Occipital lobe (tissue), 3 donors: ENCODE measurements at places on chromosomes 5 and 9. TPM values are rescaled to one million over a fixed set of nuclear protein-coding genes. Genes with fewer than 3 reads are reported as not detected.

DNA sequence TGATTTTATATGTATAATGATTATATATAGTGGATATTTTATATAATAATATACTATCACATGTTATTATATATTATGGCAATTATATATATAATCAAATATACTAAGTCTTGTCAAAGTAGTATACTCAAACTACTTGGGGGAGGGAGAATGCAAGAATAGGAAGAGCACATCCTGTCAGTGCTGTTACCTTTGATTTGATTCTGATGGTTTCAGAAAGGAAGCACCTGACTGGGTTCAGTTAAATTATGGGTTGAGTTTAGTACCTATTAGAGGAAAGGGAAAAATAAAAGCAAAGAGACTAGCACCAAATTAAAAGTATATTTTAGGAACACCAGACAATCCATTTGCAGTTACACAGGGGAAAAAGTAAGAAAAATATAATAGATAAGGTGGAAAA, 107.6 kb downstream of the GRIA1 start:
- DNase-seq: no peak

DNA sequence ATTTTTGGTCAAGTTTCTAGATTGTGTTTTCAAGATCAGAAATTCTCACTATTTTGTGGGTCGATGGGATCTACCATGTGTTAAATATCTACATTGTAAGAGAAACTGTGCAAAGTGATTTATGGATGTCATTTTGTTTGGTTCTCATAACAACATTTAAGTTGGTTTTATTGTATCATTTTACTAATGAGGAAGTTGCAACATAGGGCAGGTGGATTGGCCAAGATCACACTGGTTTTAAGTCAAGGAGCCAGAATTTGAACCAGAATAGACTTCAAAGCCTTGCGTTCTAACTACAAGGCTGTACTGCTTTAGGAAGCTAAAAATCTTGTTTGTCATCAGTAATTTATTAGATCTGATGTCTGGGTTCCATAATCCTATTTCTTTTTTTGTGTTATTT, 23.4 kb downstream of the SH3TC2 start:
- no peak for DNase-seq

GRCh38 chr9:72396247-72397091, 31.5 kb upstream of the ZFAND5 start:
- no peak for DNase-seq

- DNase-seq: no peak
Observed at GRCh38 chr9:123832858-123833650, 96.9 kb downstream of the DENND1A start.

DNA sequence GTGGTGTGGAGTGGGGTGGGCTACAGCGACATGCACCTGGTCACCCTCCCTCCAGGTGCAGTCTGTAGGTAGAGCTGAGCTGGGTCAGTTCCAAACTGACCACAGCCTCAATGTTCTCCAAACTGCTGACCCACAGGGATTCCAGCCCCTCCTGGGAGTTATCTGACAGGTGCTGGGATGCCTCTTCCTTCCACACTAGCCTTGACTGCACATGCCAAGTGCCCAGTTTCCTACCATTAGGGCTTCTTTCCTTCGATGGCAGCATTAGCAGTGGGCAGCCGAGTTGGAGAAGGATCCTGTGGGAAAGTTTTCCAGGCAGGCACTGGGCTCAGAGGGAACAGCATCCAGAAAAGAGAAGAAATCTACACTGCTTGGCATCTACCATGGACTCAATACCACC, 64.0 kb upstream of the GABRP start:
- DNase-seq: no peak

JAK2 gene
- 40.1 TPM for total RNA-seq

DOK3 gene
- total RNA-seq: 3.0 TPM

GRCh38 chr9:95574176-95574575, 57.4 kb upstream of the PTCH1 start:
- no peak for DNase-seq

LCN2 gene
- not detected for total RNA-seq

DNA sequence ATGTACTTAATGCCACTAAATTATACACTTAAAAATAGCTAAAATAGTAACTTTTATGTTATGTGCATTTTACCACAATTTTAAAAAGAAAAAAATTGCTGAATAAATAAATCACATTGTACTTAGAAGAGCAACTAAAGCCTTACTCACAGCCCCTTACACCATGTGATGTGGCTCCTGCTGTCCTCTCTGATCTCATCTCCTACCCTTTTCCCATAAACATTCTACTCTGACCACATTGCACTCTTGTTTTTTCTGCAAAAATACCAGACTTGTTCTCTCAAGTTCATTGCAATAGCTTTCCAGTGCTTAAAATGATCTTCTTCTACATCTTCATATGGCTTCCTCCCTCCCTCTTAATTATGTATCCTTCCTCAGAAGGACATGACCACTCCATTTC, 268.4 kb downstream of the ELAVL2 start:
- DNase-seq: no peak

- no peak for DNase-seq
Observed at GRCh38 chr5:154117050-154117449, 73.5 kb upstream of the GALNT10 start.

C7 gene
- total RNA-seq: 8.1 TPM

IL9 gene
- not detected for total RNA-seq

- no peak for DNase-seq
Observed at GRCh38 chr9:134299883-134300282, 26.4 kb upstream of the RXRA start.

DNA sequence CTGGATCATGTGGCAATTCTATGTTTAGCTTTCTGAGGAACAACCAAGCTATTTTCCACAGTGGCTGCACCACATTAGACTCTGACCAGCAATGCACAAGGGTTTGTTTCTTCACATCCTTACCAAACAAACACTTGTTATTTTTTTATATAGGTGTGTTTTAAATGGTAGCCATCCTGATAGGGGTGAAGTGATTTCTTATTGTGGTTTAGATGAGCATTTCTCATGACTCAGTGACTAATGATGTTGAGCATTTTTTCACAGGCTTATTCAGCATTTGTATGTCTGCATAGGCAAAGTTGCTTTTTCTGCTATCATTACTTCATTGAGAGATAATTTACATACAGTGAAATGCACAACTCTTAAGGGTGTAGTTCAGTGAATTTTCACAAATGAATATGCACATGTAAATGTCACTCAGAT, 36.0 kb downstream of the ANKRD33B start:
- no peak for DNase-seq

PGGT1B gene
- 17.2 TPM for total RNA-seq

CCDC192 gene
- not detected for total RNA-seq

DNA sequence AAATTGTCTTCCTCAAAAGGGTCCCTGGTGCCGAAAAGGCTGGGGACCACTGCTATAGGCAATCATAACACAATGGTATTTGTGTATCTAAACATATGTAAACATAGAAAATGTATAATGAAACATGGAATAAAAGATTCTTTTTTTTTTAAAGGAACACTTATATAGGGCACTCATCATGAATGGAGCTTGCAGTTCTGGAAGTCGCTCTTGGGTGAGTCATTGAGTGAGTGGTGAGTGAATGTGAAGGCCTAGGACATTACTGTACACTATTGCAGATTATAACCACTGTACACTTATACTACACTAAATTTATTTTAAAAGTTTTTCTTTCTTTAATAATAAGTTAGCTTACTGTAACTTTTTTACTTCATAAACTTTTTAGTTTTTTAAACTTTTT, 176.4 kb downstream of the ARRDC3 start:
- DNase-seq: no peak

LOX gene
- 5.8 TPM for total RNA-seq

LECT2 gene
- not detected for total RNA-seq

BICD2 gene
- 31.4 TPM for total RNA-seq

DNA sequence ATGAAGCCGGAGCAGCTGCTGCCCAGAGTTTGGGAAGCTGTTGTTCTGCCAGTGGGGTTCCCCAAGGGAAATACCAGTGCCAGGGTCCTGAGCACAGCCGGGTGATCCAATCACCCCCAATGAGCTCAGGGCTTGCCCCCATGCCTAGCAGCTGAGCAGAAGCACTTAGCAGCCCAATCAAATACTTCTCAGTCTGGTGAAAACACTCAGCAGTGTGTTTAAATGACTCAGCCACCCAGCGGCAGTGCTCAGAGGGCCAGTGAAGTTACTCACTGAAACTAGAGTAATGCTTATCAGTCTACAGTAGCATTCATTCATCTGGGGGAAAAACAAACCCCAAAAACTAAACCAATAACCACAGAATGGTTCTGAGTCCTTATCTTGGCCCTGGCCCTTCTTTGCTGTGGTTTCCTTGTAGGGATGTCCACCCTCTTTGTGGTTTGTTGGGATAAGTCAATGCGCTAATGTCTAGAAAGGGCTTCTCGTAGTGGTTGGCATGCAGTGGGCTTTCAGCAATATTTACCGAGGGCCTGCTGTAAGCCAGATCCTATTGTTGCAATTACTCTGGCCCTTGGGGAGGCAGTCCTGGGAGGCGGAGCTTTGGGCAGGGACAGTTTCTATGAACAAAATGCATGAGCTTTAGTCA, 43.1 kb downstream of the LHX2 start:
- no peak for DNase-seq

GRCh38 chr9:7320841-7321240, 478.7 kb downstream of the DMAC1 start:
- no peak for DNase-seq

- DNase-seq: no peak
Observed at GRCh38 chr9:5577225-5577624, 51.7 kb upstream of the RIC1 start.

- no peak for DNase-seq
Observed at GRCh38 chr5:32087086-32088082, 86.7 kb downstream of the GOLPH3 start.

GRCh38 chr9:5799314-5799713, 33.6 kb downstream of the ERMP1 start:
- DNase-seq: peak; percentile 1
